ENCODE measurements at places on chromosomes 5 and 9.
A peak's percentile ranks its signal among the peaks of the same experiment; 100 is the strongest.

DNA sequence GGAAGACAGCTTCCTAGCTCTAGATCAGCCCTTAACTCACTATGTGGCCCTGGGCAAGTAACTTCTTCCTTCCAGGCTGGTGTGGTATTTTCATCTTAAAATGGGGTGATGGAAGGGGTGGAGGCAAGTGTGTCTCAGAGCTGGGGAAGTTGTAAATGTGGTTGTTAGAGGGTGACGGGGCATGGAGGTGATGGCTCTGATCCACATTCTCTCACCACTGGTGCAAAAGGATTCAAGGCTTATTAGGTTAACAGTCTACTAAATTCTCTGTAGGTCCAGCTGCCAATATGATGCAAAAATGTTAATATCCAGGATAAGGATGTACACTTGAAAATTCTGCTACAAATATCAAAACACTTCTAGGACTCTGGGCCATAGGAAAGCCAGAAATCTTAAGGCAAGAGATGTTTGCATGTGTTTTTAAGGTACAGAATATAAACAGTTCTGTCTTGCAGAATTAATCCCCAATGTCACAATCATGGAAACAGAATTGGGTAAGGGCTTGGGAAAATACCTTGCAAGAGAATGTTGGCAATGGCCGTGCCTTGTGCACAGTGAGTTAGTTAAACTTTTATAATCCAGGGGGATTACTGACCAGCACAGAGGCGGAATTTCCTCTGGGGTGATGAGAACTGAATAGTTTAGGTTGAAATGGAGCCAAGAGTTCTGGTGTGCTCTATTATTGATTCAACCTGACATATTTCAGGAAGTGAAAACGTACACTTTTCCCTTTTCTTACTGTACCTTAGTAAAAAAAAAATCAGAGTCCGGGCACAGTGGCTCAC is 19.8 kb downstream of the TNFSF15 start:
- no peak for DNase-seq

GRCh38 chr9:125789196-125789595 is 42.0 kb downstream of the PBX3 start:
- DNase-seq: no peak

- no peak for DNase-seq
These were observed 88.0 kb downstream of the NLN start for GRCh38 chr5:65809817-65810531.

DNA sequence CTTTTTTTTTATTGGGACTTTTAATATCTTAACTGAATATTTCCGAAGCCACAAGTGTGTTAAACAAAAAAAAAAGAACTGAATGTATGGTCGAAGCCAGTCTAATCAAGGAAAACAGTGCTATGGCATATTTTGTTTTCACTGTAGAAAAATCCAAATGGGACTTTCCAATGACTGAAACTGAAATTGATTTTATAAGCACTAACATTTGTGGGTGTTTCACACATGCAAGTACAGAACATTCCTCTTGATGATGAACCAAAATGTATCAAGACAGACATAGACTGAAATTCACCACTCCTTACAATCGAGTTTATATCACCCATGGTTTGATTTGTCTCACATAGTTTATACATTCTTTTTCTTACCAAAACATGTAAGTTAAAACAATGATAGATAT is 1026.8 kb downstream of the CDH18 start:
- DNase-seq: no peak

DNA sequence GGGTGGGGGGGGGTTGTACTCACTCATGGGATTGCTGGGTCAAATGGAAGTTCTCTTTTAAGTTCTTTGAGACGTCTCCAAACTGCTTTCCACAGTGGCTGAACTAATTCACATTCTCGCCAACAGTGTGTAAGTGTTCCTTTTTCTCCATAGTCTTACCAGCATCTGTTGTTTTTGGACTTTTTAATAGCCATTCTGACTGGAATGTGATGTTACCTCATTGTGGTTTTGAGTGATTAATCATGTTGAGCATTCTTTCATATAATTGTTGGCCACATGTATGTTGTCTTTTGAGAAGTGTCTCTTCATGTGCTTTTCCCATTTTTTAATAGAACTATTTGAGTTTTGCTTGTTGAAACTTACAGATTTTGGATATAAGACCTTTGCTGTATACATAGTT is 94.9 kb upstream of the PLPPR1 start:
- no peak for DNase-seq

GRCh38 chr9:92710368-92710767 is 40.4 kb upstream of the IPPK start:
- no peak for DNase-seq

- DNase-seq: no peak
These were observed 6.8 kb upstream of the ZNF79 start for GRCh38 chr9:127417131-127418036.

GRCh38 chr9:95296761-95297160 is 20.7 kb downstream of the FANCC start:
- no peak for DNase-seq

- DNase-seq: no peak
These were observed 4.1 kb upstream of the ZFYVE16 start for GRCh38 chr5:80403782-80404181.

GRCh38 chr5:82817897-82818676 is 259.1 kb downstream of the TMEM167A start:
- DNase-seq: no peak

GRCh38 chr9:134678666-134679443 is 37.3 kb downstream of the COL5A1 start:
- DNase-seq: no peak

DNA sequence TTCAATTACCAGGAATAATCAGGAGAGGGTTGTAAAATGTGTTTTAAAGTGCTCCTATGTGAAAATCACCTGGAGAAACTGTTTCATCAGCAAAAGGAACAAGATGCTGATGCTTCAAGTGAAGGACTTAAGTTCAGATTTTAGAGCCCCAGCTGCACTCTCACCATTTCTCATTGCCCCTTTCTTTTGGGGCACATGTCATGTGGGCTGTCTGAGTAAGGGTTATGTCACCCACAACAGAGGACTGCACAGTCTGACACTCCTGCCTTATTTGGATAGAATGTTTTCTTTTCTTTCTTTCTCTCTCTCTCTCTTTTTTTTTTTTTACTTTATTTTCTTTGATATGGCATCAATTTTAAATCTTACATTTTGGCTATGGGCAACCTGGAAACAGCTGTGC is 204.1 kb upstream of the EFNA5 start:
- no peak for DNase-seq

GRCh38 chr5:55188656-55189540 is 15.9 kb upstream of the CDC20B start:
- DNase-seq: no peak

- DNase-seq: no peak
These were observed 9.6 kb downstream of the ACSL6 start for GRCh38 chr5:132001647-132002561.

DNA sequence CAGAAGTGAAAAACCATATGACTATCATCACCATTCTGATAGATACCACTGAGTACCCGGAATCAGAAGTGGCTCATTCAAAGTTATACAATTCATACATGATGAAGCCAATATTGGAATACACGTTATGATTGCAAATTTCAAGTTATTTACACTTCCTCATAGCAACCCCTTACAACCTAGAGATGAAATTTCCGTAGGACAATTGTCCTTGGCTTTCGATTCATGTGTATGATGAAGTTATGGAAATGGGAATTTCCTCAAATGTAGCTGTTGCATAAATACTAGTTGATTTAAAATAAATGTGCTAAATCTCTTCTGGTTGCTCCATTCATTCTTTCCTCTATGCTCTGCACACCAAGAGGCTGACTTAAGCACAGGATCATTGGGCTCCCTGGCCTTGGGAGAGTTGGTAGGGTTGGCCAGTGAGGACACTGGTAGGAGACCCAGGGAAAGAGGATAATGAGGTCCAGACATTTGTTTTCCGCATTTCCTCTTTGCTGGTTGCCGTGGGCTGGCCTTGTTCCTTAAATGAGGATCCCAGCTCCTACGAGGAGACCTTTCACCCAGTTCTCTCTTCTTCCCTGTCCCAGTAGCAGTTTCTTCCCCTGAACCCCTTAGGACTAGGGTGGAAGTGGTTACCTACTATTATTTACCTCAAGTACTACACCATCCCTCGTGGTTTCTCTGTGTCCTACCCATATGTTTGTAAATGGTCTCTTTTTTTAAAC is 90.3 kb downstream of the ZNF474 start:
- DNase-seq: no peak

- DNase-seq: no peak
These were observed 13.6 kb downstream of the PDE6A start for GRCh38 chr5:149930749-149931574.

DNA sequence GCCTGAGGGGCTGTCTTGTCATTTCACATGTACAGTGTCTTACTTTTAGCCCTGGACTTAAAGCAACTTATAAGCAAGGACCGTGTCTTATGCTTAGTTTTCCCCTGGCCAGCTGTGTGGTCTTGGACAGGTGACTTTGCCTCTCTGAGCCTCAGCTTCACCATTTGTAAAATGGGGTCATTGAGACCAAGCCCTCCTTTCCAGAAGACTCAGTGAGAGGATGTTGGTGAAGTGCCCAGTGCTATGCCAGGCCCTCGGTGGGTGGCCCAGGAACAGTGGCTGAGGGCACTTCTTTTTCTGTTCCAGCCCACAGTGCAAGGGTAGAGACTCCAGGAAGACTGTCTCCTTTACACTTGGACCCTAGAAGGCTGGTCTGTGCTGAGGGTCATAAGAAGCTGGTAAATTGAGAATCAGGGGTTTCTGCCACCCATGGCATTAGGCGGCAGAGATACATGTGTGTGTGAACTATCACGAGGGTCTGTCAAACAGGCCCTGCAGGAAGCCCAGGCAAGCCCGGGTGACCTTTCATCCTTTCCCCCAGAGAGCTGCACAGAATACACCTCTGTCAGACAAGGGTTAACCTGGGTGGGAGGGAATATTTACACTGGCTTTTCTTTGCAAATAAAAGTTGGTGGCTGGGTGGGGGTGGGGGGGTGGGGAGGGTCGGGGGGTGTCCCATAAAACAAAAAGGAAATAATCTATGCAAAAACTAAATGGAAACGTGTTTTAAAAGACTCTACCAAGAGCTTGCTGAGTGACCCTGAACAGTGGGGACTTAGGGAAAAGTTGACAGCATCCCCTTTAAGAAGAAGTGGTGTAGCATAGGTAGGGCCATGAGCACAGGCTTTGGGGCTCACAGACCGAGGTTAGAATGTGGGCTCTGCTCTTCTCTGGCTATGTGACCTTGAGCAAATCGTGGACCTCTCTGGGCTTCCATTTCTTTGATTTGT is 20.4 kb upstream of the KIF12 start:
- no peak for DNase-seq

DNA sequence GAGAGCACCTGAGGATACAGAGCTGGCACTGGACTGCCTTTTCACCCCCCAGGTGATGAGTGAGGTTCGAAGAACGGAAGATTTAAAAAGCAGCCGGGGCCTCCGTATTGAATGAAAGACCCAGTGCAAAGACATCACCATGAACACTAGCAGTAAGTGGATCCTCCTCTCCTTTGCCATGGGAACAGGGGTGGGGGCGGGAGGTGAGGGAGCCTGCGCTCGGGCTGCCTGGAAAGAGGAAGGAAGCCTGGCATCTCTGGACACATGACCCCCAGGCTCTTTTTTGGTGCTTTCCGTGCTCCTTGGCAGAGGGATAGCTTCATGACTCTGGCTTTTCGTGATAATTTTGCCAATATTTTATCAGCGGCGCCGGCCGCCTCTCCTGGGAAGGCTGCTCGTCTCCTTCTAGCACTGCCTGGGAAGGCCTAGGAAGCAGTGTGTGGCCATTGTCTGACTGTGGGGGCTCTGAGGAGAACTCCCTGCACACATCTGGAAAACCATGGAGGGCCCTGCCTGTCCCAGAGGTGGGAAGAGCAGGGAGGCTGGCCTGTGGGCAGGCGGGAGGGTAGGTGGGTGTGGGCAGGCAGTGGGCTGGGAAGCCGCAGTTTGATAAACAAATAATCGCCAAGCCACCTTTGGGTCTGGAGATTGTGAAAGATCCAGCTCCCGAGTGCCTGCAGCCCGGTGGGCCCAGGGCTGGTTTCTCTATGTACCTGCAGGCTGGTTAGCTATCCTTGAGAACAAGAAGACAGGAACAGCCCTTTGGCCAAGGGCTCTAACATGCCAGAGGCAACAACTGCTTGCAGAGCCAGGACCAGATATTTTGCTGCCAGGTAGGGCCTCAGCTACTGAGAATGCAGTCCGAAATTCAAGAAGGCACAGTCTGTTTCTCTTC is 911 bp downstream of the ABLIM3 start:
- no peak for DNase-seq

DNA sequence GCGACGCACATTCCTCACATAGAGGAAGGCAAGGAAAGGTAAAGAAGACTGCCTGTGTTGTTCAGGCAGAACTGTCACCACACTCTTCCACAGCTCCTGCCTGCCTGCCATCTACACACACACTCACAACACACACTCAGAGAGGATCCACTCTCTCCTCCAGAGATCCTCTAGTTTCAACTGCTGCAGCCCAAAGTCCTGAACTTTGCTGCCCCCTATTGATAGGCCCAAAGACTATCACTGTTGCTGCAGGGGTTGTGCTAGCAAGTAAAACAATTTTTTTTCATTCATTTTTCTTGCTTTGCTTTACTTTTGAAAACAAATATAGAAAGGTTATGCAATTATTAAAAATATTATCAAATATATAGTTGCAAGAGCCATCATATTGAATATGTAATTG is 5.9 kb upstream of the CFAP90 start:
- DNase-seq: no peak

- DNase-seq: no peak
These were observed 7.0 kb upstream of the GADD45G start for GRCh38 chr9:89597711-89598362.

GRCh38 chr9:136482046-136482792 is 621 bp downstream of the SEC16A start:
- peak; percentile 10 for DNase-seq
